ENCODE measurements at places on chromosomes 12 and 14. TPM values are rescaled to one million over a fixed set of nuclear protein-coding genes. Genes with fewer than 3 reads are reported as not detected.

DNA sequence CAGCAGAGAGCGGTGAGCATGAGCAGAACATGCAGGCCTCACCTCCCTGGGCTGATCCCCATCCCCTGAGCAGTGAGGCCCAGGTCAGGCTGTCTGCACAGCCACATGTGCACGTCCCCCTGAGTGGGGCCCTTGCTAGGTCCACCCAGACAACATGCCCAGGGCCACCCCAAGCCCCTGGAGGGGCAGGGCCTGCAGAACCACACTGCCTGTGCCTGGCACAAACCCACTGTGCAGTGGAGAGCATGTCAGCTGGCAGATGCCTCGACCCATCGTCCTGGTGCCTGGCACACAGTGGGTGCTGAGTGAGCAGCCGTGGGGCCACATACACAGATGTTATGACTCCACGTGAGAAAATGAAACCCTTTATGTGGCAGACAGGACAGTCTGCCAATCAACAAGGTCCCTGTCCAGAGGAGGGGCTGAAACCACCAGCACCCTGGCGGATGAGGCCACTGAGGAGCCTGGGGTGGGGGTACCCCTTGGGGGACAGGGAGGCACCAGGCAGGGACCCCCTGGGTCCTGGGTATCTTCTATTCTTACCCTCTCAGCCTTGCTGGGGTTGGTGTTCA lies 8.3 kb downstream of the ANHX start:
- DNase-seq = no peak

GRCh38 chr12:115203701-115204100 lies 519.7 kb upstream of the TBX3 start:
- no peak for DNase-seq

GRCh38 chr12:130054803-130055202 lies 107.5 kb upstream of the FZD10 start:
- DNase-seq = no peak

DNA sequence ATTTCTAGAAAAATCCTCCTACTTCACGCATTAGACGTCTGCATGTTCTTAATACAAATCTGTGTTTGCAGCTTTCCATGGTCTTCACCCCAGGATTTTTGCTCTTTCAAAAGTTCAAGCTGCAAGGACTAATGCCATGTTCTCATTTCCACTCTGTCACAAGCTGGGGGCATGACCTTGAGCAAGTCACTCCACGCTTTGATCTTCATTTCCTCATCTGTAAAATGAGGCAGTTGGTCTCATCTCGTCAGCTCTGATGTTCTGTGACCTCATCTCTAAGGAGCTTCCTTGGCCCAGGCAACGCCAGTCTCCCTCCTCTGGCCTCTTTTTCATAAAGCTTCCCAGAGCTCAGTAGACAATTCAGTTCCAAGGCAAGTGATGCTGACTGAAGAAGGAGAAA lies 18.8 kb upstream of the BMP4 start:
- DNase-seq = no peak

GRCh38 chr12:87096082-87096585 lies 839.9 kb upstream of the MGAT4C start:
- DNase-seq = no peak

- no peak for DNase-seq
These were observed 2.5 kb upstream of the CPNE6 start for GRCh38 chr14:24068711-24069410.

DNA sequence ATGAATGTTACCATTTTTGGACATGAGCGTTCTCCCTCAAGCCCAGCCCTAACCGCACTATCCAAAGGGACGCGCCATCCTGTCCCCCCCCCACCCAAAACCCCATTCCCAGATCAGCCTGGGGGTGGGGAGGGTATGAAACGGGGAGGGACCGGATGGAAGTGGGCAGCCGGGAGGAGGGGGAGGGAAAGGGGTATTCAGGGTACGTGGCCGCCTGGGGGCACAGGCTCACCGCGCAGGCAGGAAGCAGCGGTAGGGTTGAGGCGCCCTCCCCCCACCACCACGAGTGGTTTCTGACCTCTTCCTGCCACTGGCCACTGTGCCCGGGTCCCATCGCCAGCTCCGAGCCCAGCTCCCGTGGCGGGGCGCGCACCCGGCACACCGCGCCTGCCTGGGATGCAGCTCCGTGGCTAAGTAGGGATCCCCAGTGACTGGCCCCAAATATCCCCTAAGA lies 1.4 kb downstream of the ACTN1 start:
- no peak for DNase-seq

- no peak for DNase-seq
These were observed 51.7 kb downstream of the SLC25A47 start for GRCh38 chr14:100374876-100375265.

DNA sequence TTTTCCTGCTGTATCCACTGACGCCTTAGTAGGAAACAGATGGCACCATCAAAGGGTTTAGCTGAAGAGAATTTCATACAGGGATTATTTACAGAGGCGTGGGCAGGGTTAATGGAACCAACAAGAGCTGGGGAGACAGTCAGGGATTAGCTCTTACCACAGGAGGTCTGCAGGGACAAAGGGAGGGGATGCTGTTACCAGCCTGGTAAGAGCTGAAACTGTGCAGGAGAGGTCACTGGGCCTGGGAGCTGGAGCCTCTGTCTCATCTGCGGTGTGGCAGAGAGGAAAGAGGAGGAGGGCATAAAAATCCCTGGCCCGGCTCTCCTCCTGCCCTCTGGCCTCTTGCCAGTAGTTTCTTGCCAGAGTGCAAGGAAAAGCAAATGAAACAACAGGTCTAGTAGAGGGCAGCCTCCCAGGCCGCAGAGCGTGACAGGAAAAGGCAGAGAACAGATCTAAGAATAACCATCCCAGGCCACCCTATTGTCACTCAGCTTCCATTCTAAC lies 18.9 kb upstream of the POC1B start:
- DNase-seq = peak; percentile 93

DNA sequence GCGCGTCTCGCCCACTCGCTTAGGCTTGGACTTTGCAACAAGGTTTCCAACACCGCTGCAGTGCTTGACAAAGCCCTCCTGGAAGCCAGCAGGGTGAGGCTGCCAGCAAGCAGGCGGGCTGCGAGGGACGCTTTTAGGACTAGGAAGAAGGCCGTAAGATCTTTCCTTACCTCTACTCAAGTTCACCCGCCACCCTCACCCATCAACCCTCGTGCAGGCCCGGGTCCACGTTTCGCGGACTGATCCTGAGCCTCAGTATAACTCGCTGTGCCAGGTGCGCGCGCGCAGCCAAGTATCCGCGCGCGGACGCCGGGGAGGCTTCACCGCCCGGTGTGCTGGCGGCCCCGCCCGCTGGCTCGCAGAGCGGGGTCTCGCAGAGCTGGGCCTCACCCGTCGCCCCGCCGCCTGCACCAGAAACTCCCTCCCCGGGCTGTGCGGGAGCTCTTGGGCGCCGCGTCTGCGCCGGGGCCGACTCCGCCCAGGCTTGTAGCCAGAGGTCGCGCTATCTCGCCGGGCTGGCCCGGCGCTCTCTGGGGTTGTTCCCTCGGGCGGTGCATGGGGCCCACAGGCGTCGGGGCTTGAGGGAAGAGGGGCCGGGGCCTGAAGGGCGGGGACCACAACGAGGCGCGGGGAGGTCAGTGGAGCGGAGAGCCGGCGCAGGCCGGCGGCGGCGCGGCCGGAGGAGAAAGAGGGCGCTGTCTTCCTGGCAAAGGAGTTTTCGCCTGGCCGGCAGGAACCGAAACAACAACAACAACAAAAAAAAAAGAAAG lies 7.6 kb upstream of the SIX1 start:
- no peak for DNase-seq

GRCh38 chr12:2413999-2414792 lies 361.4 kb downstream of the CACNA1C start:
- no peak for DNase-seq

DNA sequence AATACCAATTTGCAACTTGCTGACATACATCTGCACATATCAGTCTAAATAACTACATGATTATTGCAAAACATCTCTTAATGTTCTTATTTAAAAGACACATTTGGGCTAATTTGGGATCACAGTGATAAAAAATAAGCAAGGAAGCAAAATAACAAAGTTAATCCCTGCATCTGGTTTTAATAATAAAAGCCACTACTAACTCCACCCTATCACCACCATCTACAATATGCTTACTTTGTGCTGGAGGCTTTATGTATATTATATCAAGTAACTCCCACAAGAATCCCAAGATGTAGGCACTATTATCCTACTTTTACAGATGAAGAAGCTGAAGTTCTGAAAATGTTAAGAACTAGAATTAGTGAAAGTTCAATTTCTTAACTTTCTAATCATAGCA lies 45.7 kb downstream of the TAOK3 start:
- DNase-seq = no peak

- no peak for DNase-seq
These were observed 23.5 kb downstream of the BHLHE41 start for GRCh38 chr12:26101350-26101734.

- DNase-seq = no peak
These were observed 115.2 kb downstream of the KSR2 start for GRCh38 chr12:117853600-117853999.

DNA sequence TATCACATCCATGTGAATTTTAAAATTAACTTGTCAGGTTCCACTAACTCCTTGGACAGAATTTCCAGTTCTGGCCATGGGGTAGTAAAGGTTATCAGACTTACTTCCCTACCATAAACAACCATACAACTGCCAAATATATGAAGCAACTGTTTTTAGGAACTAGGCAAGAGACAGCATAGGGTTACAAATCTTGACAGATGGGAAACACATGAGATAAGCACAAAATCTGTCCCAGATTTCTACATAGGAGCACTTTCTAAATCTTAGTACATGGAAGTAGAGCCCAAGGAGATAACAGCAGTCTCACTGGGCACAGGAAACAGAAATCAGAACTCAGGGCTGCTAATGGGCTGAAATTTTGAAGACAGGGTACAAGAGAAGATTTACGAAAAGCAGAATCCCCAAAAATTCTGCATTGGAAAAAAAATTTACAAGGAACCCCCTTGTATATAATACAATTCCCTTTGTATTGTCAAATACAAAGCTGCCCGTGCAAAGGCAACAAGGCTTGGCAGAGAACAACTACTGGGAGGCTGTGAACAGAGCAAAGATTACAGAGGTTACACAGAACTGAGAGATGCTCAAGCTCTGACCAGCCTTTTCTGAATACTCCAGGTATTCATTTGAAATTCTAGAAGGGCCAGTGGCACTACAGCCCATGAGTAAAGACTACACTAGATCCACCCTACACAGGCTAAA lies 43.2 kb downstream of the GALNT4 start:
- DNase-seq = no peak

GRCh38 chr12:108454539-108455139 lies 60.4 kb upstream of the FICD start:
- DNase-seq = no peak

DNA sequence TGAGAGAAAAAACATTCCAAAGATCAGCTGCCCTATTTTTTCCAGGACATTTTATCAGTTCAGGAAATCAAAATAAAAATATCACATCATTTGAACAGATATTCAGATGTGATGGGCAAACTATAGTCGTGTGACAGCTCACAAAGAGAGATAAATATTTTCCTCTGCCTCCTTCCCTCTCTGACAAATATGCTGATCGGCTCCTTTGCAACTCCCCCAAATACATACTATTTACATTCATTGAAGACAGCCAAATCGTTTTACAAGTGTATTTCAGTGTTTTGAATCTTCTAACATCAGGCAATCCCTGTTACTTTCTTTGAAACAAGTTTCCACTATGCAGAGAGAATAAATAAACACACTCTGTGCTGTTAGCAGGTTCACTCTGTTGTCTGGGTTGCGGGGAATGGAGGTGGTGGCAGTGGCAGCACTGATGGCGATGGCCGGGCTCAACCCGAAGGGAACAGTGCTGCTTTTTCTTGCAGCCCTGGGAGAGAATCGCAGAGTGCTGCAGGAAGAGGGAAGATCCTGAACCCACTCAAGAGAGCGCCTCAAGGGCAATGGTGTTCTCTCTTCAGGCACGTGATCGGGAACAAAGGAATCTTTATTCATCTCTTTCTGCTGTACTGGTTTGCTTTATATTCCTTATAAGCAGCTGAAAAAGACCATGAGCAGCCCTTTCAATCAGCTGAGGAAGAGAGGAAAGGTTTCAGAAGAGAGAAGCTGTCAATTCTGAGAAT lies 142.5 kb downstream of the PHLDA1 start:
- peak; percentile 29 for DNase-seq

GRCh38 chr12:107891967-107892366 lies 117.5 kb downstream of the ASCL4 start:
- DNase-seq = peak; percentile 8

The DMAC2L gene
- total RNA-seq = 31.0 TPM

The DNAH10 gene
- total RNA-seq = 4.2 TPM

The ZNF385A gene
- 6.0 TPM for total RNA-seq

The BATF gene
- not detected for total RNA-seq

The C12orf50 gene
- not detected for total RNA-seq

The GPR162 gene
- total RNA-seq = 59.0 TPM

The PCED1B gene
- total RNA-seq = 9.5 TPM

The BICDL1 gene
- 13.5 TPM for total RNA-seq

All from G401 (cell line).